ENCODE measurements at places on chromosomes 6 and 20.
A peak's percentile ranks its signal among the peaks of the same experiment; 100 is the strongest.

DNA sequence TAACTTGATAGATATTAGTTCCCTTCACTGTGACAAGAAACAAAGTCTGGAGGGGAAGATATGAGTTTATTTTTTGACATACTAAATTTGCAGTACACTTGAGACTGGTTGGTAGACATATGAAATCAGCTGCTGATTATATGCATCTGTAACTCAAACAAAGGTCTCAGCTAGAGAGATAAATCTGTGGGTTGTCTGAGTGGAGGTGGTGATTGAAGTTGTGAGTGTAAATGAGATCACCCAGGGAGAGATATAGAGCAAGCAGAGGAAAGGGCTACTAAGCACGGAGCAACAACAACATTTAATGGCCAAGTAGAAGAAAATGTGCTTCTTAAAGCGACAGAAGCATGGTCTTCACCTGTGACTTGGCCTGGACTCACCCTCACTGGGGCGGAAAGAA lies 173.2 kb upstream of the EYA4 start:
- DNase-seq: no peak

DNA sequence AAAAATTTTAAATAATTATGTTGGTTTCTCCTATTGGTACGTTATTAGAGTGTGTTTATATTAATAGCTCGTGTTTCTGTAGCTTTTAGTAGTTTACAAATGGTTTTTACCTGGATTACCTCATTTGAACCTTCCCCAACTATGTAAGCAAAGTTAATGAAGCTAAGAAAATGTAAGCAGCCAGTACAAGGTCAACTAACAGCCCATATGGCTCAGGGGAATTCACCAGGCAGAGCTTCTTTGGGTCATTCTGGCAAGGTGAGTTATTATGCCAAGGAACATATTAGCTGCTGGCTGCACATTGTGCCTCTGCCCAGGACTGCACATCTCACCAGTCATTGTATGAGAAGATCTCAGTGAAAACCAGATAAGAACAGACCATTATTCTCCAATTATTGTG lies 27.0 kb upstream of the MARCKS start:
- DNase-seq: no peak

GRCh38 chr6:164142322-164142721 lies 727.8 kb downstream of the QKI start:
- no peak for DNase-seq

DNA sequence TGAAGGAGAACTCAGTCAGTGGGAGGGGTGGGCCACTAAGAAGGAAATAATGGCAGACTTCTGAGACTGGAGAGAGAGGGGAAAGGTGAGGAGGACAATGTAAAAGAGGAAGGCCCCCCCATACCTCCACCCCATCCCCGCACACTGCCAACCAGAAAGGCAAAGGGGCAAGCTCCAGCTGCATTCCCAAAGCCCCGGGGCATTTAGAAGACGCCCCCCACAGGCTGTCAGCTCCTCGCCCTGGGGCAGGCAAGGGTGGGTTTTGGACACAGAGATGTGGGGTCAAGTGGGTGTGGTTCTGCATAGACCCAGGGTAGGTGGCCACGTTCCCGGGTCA lies 20.8 kb upstream of the SLC22A7 start:
- DNase-seq: no peak

GRCh38 chr20:63706852-63707557 lies 771 bp downstream of the ARFRP1 start:
- peak; percentile 51 for DNase-seq

GRCh38 chr6:167679122-167679736 lies 147.5 kb upstream of the AFDN start:
- no peak for DNase-seq

GRCh38 chr6:45590226-45590625 lies 212.5 kb upstream of the SUPT3H start:
- no peak for DNase-seq

- DNase-seq: peak; percentile 76
These were observed 42.1 kb upstream of the SLC22A3 start for GRCh38 chr6:160305926-160306713.

- DNase-seq: no peak
These were observed 51.3 kb upstream of the FOXC1 start for GRCh38 chr6:1558388-1558787.

DNA sequence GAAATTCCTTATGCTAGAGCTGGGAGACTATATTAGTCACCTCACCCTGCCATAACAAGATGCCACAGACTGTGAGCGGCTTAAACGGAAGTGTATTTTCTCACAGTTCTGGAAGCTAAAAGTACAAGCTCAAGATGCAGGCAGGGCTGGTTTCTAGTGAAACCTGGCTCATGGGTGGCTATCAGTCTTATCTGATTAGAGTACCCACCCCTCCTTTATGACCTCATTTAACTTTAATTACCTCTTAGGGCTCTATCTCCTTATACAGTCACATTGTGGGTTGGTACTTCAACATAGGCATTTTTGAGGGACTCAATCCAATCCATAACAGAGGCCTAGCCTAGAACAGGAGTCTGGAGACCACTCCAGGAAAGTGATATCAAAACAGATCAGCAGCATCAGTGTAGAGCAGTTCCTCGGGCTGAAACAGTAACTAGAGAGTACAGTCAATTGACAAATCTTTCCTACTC lies 2.3 kb upstream of the SNRNP48 start:
- DNase-seq: no peak

Data from head of caudate nucleus (tissue), 42 donors.